D341Med (cell line): ENCODE measurements at places on chromosomes 3 and 15.

GRCh38 chr3:184765047-184765729 is 46.8 kb upstream of the VPS8 start:
- DNase-seq = no peak

DNA sequence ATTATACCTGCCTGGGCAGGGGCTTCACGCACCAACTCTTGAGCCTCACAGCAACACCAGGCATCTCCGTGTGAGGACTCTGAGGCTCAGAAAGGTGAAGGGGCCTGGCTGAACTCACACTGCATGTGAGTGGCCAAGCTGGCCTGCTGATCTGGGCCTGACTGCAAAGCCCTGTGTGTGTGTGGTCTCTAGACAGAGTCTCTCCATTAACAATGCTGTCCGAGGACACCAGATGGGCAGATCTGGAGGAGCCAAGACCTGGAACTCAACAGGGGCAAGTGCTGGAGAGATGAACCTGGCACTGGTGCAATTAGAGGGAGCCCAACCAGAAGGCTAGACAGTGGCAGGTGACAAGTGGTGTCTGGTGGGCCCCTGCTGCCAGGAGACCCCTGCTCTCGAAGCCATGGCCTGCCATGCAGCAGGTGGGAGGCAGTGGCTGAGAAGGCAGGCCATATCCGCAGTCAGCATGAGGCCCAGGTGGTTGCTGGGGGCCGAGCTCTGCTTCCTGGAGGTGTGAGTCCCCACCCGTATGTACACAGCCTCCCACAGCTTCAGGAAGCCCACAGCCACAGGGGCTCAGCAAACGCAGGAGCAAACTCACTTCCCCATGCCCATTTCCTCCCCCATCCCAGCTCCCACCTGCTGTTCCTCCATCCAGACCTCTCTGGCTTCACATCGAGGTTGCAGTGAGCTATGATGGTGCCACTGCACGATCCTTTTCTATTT is 39.0 kb downstream of the CYP11A1 start:
- no peak for DNase-seq

GRCh38 chr15:66269326-66270090 is 16.0 kb upstream of the MEGF11 start:
- DNase-seq = no peak

GRCh38 chr3:64563751-64564150 is 124.0 kb downstream of the ADAMTS9 start:
- DNase-seq = no peak

DNA sequence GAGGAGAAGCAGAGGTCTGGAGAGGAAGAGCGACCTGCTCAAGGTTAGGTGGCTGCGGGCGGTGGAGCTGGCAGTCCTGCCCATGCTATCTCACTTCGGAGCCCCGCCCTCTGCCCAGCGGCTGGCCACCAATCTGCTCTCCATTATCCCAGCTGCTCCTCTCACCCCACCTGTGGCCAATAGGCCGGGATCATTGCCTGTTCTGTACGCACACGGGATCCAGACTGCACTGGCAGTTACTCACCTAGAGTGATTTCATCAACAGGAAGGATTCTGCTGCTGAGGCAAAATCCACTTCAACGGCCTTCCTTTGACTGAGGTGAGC is 100.6 kb downstream of the TLE3 start:
- DNase-seq = peak; percentile 57

GRCh38 chr15:77015646-77016320 is 20.9 kb downstream of the PSTPIP1 start:
- DNase-seq = no peak

GRCh38 chr3:43080726-43081568 is 24.9 kb downstream of the POMGNT2 start:
- no peak for DNase-seq

DNA sequence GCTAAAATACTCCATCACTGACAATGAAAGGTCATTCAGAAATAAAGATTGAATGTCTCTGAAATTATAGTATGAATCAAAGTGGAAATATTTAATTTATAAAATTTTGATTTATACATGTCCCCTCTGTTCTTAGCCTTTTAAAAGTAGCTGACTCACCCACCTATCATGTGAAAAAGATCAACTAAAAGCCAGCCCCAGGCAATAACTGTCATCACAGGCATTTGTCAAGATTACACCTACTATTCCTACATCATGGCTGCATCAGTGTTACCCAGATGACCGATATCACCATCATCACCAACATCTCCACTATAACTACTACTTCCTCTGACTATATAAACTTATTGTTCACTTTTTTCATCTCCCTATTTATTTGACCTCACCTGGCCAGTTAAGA is 14.3 kb upstream of the PIK3R4 start:
- no peak for DNase-seq

DNA sequence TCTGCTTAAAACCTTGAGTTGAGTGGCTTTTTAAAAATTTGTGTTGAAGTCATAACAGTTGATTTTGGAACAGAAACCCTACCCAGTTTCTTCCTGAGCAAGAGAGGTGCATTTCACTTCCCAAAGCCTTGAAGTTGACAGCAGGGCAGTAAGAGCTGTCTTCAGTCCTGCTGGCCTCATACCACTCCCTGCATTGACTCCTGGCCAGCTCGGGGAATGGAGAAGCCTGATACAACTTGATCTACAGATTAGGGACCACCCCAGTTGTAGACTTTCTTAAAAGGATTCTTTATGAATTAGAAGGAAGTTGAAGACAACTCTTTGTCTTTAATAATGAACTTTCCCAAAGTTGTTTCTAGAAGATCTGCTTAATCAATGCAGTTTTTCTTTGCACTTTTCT is 90.6 kb upstream of the FLNB start:
- DNase-seq = no peak

GRCh38 chr3:170585937-170586310 is at the start of gene SLC7A14:
SLC7A14 (minus strand) TSS chr3:170586075; CDS start chr3:170526936, 59,139 bp downstream.
- DNase-seq = peak; percentile 71
